ENCODE measurements at places on chromosomes 13 and 19.

DNA sequence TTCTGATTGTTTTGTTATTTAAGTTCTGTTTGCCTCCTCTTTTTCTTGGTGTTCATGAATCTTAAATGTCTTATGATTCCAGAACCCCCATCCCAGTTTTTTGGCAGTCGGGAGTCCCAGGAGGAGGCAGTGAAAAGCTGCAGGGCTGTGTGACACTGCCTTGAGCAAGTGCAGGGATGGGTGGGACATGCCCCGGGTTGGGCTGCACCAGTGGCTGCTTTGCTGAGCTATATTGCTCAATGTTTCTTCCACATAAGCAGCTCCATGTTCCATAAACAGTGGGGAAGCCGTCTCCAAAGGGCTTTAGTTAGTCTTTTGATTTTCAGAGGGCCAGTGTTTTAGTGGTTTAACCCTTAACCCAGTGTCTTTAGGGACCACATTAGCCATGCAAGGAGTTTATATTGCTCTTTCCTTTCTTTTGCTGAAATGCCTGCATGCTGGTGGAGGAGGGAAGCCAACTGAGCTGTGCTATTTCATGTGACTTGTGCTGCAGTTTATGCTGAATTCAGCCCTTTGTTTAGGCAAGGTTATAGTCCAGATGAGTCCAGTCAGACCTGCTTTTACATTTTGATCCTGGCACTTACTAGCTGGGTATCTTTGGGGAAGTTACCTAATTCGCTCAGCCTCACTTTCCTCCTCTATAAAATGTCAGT, 13.1 kb downstream of the ATP8A2 start:
- DNase-seq, result no peak

GRCh38 chr13:105464249-105464648, 1071.2 kb downstream of the EFNB2 start:
- no peak for DNase-seq

DNA sequence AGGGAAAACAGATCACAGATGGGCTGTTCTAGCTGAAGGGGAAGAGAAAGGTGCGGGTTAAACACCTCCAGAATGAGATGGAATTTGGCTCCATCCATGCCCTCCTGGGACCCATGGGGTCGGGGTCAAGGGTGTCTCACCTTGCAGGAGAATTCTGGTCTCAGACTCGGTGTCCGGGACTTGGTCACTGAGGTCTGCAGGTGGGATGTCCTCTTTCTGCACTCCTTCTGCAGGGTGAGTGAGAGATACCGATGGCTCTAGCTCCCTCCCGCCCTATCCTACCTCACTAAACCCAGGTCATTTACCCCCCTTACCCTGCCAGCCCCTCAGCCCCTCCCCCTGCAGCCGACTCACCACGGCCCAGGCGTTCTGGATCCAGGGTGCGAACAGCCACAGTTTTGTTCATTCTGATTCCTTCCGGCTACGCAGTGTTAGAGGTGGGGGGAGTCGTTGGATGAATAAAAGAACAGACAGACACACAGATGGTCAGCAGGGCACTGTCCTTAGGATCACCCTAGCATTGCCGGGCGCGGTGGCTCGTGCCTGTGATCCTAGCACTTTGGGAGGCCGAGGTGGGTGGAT, 24.1 kb downstream of the C3 start:
- no peak for DNase-seq

GRCh38 chr19:57171551-57172081, 4.3 kb upstream of the DUXA start:
- no peak for DNase-seq

Measured in NB4 (cell line).